ENCODE measurements at places on chromosomes 13 and 19.
A peak's percentile ranks its signal among the peaks of the same experiment; 100 is the strongest.

DNA sequence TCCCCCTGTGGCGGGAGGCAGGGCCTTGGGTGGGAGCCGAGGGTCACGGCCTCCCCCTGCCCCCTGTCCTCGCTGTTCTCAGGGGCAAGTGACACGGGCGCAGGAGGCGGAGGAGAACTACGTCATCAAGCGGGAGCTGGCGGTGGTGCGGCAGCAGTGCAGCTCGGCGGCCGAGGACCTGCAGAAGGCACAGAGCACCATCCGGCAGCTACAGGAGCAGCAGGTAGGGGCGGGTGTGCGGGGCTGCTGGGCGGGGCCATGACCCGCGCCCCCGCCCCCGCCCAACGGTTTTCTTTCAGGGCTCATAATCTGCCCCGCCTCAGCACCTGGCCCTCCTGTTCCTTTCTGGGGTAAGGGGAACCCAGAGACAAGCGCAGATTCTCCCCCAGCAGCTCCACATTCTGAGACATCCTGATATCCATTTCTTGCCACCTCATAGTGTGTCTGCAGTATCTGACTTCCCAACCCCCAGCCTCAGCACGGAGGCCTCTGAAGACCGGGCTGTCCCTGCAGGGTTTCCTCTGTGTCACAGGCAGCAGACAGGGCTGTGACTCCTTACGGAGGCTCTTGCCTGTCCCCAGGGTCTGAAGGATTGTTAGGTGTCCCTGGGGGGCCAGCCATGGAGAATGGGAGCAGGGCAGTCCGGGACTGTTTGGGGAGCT lies 15.9 kb downstream of the PRR36 start:
- no peak for DNase-seq
- H3K27ac ChIP-seq: no peak overlapping the region
- H3K4me3 ChIP-seq: peak overlapping the region; percentile 15
- no peaks in the 10 kb centered on the region for H3K27me3 ChIP-seq

GRCh38 chr19:48656840-48657474 lies 11.0 kb upstream of the CA11 start:
- H3K27ac ChIP-seq: no peak overlapping the region
- DNase-seq: no peak
- H3K36me3 ChIP-seq: no peaks in the 10 kb centered on the region

DNA sequence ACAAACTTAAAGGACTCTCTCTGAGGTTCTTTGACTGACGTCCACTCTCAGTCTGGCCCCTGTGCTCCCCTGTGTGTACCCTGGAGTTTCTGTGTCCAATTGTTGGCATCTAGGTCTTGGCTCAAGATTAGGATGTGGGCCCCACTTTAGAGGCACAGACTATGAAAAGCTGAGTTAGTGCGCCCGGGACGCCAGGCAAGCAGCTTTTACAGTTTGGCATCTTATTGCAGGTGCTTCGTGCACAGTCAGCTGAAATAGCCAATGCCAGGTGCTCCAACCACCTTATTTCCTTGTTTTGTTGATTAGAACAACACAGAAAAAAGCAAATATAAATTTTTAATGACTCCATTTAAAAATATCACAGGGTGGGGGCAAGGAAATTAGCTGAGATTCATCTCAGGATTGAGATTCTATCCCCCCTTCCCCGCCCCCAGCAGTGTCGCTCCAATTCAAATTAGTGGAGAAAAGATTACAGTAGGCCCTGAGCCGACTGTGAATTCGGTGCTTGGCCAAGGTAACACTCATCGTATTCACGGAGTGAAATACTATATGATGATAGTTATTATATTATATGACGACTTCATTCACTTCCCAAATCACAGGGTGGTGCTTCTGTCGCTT lies 4.3 kb downstream of the SOX1 start:
- H3K36me3 ChIP-seq: no peaks in the 10 kb centered on the region
- DNase-seq: no peak
- H3K27ac ChIP-seq: no peak overlapping the region

- H3K27me3 ChIP-seq: no peaks in the 10 kb centered on the region
- DNase-seq: no peak
- no peak overlapping the region for H3K27ac ChIP-seq
- H3K36me3 ChIP-seq: peaks cover 12% of the 10 kb centered on the region
Measured at GRCh38 chr19:14511229-14511593, 7.0 kb downstream of the DNAJB1 start.

DNA sequence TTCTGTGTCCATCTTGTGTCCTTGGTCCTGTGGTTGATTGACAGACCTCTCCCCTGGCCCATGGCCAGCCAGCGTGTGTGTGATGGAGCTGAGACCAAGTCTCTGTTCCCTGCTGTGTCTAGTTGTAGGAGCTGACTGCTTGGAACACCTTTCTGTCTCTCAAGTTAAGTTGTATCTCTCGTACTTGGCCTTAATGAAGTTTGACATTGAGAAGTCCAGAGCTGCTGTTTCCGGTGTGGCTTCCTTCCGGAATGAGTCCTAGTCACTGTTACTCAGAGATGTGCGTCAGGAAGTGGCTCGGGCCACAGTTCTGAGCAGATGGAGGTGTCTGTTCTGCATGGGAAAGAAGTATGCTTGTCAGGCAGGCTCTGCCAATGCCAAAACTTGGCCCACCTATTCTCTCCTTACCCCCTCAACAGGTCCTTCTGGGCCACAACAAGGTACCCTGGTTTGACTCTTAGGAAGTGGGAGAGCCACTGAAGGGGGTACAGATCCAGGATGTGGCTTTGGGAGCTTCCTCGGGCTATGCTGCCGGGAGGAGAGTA lies 54.3 kb downstream of the GATAD2A start:
- H3K4me3 ChIP-seq: no peak overlapping the region
- no peaks in the 10 kb centered on the region for H3K36me3 ChIP-seq
- peaks cover 27% of the 10 kb centered on the region for H3K4me1 ChIP-seq

- no peak for DNase-seq
- peaks cover 3% of the 10 kb centered on the region for H3K4me1 ChIP-seq
- H3K27ac ChIP-seq: no peak overlapping the region
- no peak overlapping the region for H3K4me3 ChIP-seq
- no peaks in the 10 kb centered on the region for H3K36me3 ChIP-seq
Measured at GRCh38 chr13:30113551-30113950, 193.8 kb downstream of the KATNAL1 start.

DNA sequence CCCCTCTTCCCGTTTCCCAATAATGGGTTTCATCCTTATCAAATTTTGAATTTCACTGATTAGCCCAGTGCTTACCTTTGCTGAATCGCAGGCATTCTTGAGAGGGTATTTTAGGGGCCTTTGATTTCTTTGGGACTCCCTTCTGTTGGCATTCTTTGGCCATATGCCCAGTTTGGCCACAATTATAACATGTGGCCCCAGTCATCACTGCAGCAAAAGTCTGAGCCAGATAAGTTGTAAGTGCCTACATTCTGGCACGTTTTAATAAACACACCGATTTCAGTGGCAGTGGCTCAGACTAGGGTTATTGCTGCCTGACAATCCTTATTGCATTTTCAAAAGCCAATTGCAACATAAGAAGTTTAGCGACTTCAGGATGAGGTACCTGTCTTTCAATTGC lies 41.4 kb downstream of the ZNF726 start:
- H3K27ac ChIP-seq: no peak overlapping the region
- no peaks in the 10 kb centered on the region for H3K36me3 ChIP-seq
- no peak for DNase-seq
- no peak overlapping the region for H3K4me3 ChIP-seq

- H3K27ac ChIP-seq: no peak overlapping the region
- H3K36me3 ChIP-seq: no peaks in the 10 kb centered on the region
- H3K4me1 ChIP-seq: peaks cover 7% of the 10 kb centered on the region
- H3K4me3 ChIP-seq: no peak overlapping the region
Measured at GRCh38 chr13:113158946-113159345, 498 bp downstream of the PROZ start.

DNA sequence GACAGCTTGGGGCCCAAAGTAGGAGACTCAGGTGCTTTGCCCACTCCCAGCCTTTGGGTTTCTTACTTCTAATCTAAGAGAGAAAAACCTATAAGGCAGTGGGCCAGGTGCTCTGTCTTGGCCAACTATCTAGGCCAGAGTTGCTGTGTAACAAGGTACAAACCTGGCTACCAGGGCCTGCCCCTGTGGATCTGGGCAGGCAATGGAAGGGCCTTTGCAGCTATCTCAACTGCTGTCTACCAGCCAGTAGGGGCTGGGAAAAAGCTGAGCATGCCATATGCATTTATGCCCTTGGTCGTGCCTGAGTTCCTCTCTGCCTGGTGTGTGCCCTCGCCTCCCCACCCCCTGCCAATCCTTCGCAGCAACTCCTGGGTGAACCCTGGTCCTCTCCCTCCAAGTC lies 16.7 kb upstream of the SERPINE3 start:
- no peak overlapping the region for H3K4me3 ChIP-seq
- H3K4me1 ChIP-seq: 0 out of 2 replicates have a peak, but pooled peaks cover 3% of the 10 kb centered on the region
- H3K27ac ChIP-seq: no peak overlapping the region
- H3K27me3 ChIP-seq: no peaks in the 10 kb centered on the region

GRCh38 chr19:32928806-32929205 lies 43.0 kb downstream of the CEP89 start:
- no peaks in the 10 kb centered on the region for H3K27me3 ChIP-seq
- H3K4me3 ChIP-seq: no peak overlapping the region
- H3K4me1 ChIP-seq: no peaks in the 10 kb centered on the region
- DNase-seq: no peak
- no peaks in the 10 kb centered on the region for H3K36me3 ChIP-seq

DNA sequence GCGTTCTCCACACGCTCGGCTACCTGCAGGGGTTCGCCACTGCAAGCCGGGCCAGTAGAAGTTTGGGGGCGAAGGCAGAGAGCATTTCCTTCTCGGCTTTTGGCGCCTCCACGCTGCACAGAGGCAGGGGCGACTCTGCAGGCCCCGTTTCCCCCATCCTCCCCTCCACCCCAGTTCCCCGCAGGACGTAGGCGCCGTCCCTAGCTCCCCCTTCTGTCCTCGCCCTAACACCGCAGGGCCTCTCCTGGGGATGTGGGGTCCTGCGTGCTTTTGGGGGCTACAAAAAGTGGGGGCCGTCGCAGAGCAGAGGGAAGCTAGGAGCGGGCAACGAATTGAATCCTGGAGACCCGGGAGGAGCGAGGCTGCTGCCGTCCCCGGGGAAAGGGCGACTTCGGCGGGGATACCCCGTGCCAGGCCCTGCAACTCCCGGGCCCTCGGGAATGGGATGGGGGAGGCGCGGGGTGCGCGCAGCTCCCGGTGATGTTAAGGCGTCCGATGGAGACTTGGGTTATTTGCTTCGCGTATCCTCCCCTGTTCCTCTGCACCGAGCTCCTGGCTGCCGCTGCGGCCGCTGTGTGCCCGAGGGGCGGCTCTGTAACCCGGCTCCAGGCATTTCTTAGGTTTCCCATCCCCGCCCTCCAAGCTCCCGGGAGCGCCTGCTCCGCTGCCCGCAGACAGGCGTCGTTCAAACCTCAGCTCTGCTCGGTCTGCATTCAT lies 255.9 kb upstream of the SOX21 start:
- no peaks in the 10 kb centered on the region for H3K27me3 ChIP-seq
- H3K36me3 ChIP-seq: no peaks in the 10 kb centered on the region
- H3K27ac ChIP-seq: no peak overlapping the region

DNA sequence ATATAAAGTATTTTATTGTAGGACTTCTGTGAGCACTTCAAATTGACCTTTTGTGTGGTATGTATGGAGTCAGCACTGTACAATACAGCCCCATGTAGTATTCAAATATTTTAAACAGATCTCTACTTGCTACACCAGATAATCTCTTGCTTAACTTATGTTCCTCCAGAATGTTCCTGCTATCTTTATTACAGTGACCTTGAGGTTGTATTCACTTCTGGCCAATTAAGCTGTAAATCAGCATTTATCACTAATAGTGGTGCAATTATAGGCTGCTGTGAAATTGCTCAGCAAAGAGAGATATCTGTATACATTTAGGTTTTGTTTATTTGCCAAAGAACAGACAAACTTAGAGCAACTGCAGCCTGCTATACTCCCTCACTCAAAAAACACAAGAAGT lies 1218.6 kb downstream of the PCDH17 start:
- no peak overlapping the region for H3K4me3 ChIP-seq
- no peaks in the 10 kb centered on the region for H3K4me1 ChIP-seq
- no peak for DNase-seq
- H3K27me3 ChIP-seq: no peaks in the 10 kb centered on the region
- H3K27ac ChIP-seq: no peak overlapping the region

GRCh38 chr19:35347930-35348298 lies 212 bp downstream of the FFAR1 start:
- no peaks in the 10 kb centered on the region for H3K36me3 ChIP-seq
- no peaks in the 10 kb centered on the region for H3K27me3 ChIP-seq
- DNase-seq: no peak
- peaks cover 6% of the 10 kb centered on the region for H3K4me1 ChIP-seq

DNA sequence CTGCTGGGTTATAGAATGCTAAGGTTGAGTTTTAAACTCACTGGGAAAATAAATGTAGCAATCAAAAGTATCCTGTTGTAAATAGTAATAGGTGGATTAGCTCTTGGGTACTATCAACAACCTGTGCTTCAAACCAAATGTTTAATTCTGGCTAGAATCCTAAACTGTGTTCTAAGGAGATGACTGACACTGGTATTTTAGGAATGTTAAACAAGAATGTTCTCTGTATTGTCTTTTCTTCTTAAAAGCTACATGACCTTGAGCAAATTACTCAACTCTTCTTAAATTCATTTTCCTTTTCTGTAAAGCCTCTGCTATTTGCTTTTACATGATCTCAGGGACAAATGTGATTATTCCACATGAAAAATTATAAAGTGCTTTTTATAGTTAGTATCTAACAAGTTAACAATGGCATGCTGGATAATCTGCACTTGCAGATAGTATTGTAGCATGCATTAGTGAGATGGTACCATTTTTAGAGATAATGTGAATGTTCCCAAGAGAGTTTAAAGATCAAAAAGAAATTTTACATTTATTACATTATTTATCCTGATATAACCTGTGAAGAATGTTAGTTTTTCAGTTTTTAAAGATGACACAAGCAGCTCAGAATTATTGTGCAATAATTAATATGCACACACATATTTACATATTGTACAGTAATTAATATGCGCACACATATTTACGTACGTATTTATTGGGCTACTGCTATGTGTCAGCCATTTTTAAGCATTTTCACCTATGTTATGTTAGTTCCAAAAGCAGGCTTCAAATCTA lies 13.6 kb upstream of the EPSTI1 start:
- no peaks in the 10 kb centered on the region for H3K27me3 ChIP-seq
- peaks cover 1% of the 10 kb centered on the region for H3K4me1 ChIP-seq
- H3K36me3 ChIP-seq: no peaks in the 10 kb centered on the region
- no peak overlapping the region for H3K4me3 ChIP-seq
- no peak overlapping the region for H3K27ac ChIP-seq

DNA sequence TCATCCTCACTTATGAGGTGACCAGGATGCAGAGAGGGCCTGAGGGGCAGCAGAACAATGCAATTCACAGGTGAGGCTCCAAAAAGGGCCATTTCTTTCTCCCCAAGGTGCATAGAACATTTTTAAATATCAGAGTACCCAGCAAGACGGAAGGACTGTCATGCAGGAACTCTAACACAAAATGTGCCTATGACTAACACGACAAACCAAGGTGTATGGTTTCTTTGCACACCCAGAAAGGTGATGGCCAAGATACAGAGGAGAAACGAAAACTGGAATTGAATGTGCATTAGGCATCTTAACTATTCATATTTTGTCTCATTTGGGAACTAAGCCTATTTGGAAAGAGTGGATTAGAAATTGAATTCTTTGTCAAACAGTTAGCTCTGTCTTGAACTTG lies 29.9 kb downstream of the SHISA2 start:
- H3K36me3 ChIP-seq: no peaks in the 10 kb centered on the region
- DNase-seq: no peak
- no peak overlapping the region for H3K4me3 ChIP-seq
- peaks cover 2% of the 10 kb centered on the region for H3K4me1 ChIP-seq
- H3K27me3 ChIP-seq: no peaks in the 10 kb centered on the region
- H3K27ac ChIP-seq: no peak overlapping the region

Measured in iPS DF 6.9 (cell line).